ENCODE measurements at places on chromosomes 7 and 10.

DNA sequence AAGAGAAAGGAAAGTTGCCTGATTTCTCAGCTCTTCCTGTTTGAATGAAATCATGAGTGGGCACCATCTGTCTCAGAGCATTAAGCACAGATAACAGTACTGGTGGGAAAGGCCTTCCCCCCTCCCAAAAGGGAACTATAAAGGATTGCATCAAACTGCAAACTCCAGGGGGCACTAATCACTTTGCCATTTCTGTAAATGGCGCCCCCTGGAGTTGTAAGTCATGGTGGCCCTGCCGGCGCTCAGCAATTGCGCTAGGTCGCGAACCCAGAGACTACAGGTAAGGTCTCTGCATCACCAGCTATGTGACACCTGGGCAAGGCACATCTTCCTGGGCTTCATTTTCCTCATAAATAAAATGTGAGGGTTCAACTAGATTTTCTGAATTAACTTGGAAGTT lies 11.1 kb downstream of the LRRC4 start:
- DNase-seq: no peak

DNA sequence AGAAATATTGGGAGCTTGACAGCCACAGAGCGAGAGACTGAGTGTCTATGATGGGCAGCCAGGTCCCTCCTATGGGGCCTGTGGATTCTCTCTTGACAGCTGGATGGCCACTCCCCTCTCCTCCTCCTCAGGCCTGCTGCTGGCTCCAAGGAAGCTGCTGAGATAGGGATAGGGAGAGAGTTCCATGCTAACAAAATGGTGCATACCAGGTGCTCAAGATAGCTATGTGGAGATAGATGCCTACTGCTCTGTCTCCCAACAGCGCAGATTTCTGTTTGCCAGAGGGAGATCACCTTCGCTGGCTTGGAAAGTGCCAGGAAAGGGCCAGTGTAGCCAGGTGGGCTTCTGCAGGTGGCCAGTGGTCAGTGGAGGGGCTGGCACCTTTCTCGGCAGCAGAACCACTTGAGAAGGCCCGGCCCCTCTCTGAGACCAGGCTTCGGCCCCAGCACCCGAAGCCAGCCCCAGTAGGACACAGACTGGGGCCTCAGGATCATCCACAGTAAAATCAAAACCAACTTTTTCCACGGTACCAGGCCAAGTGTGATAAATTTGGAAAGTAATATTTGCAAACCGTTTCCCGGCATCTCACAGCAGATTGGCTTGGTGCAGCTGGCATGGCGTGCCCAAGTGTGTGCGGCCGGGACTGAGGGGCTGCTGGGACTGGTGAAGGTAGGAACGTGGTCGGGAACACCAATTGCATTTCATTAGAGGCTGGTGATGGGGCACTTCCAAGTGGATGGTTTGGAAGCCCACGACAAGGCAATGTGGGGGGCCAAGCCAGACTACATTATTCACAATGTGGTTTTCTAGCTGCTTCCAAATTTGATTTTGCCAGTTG lies 139.6 kb downstream of the PTPN20 start:
- DNase-seq: no peak

DNA sequence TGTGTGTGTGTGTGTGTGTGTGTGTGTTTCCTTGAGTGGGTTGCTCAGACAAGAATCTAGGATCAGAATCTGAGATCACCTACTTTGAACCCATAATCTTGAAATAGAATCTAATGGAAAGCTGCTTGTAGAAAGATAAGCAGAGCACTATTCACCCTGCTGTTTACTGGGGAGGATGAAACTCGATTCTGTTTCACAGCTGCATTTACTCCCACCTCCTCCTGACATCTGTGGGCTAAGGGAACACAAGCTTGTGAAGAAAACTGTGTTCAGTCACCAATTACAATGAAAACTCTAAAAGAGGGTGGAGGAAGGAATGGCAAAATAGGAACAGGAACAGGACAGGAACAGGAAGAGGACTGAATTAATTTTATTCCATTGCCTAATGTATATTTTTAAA lies 269.5 kb downstream of the TSPAN12 start:
- no peak for DNase-seq

GRCh38 chr7:83610649-83611304 lies 38.2 kb downstream of the SEMA3E start:
- DNase-seq: no peak

DNA sequence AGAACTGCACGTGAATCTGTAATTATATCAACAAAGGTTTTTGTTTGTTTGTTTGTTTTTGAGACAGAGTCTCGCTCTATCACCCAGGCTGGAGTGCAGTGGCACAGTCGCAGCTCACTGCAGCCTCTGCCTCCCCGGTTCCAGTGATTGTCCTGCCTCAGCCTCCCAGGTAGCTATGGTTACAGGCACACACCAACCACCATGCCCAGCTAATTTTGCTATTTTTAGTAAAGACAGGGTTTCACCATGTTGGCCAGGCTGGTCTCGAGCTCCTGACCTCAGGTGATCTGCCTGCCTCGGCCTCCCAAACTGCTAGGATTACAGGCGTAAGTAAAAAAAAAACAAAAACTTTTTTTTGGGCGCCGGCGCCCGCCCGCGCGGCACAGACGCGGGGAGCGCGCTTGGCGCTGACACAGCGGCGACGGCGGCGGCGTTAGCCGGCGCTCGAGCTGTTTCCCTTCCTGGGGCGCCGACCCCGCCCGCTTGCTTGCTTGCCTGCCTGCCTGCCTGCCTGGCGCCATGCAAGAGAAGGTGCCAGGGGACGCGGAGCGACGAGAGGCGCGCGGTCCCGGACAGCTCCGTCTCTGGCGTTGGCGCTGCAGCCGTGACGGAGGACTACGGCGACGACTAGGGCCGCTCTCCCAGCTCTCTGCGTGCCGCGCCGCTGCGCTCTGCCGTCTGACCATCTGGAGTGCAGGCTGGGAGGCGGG lies 171.4 kb upstream of the NUPR2 start:
- peak; percentile 39 for DNase-seq

DNA sequence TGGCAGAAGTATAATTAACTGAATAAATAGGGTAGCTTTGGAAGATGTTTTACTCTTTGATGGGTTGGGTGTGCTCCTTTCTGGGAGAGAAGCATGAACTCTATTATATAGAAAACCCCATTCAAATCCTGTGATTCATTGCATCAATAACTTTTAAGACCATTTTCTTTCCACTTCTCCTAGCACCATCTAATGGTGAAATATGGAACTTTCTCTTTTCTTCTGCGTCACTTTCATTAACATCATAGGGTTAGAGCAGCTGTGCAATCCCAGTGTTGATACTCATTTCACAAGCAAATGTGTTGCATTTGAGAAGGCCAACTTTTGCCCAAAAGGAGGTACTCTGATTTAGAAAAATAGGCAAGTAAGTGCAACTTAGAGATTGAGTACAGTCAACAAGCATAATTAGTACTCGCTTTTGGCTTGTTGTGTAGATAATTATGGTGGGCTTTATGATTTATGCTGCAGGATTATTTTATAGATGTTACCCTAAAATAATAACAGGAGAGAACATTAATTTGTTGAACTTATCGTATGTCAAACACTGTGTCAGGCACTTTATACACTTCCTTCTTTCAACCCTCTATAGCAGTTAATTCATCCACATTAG lies 92.9 kb downstream of the CPED1 start:
- DNase-seq: peak; percentile 72

GRCh38 chr10:123678376-123678775 lies 12.2 kb downstream of the GPR26 start:
- DNase-seq: no peak

GRCh38 chr10:66917104-66917503 lies 8.7 kb upstream of the LRRTM3 start:
- DNase-seq: no peak

DNA sequence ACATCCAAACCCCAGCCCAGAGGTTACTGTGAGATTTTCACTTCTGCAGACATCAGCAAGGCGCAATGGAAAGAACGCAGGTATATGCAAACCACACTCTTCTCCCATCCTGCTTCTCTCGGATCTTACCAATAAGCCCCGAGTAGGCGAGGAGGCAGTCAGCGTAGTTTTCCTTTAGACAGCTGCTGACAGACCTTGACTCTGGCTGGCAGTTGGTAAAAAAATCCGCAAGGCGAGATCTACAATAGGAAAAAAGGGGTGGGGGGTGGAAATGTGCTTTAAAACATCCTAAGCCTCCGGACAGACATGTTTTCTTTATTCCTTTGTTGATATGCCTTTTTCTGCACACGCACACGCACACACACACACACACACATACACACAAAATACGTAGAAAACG lies 176.5 kb downstream of the GFRA1 start:
- no peak for DNase-seq

- no peak for DNase-seq
Observed at GRCh38 chr7:107408349-107408748, 61.5 kb upstream of the GPR22 start.

DNA sequence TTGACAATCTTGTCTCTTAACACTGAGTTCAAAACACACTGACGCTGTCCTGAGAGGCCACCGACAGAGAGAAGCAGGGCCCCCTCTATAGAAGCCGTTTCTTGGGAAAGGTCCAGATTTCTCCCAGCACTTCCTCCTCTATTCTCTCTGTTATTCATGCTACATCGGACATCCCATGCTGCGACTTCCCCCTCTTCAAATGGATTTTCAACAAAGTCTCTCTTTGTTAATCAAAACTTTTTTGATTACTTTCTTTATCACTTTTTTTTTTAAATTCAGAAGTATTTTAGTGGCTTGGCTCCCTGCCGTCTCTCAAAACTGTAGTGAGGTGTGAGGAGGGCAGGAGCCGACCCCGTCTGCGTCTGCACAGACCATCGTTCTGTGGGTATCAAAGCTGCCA lies 298.9 kb upstream of the PITRM1 start:
- DNase-seq: no peak

DNA sequence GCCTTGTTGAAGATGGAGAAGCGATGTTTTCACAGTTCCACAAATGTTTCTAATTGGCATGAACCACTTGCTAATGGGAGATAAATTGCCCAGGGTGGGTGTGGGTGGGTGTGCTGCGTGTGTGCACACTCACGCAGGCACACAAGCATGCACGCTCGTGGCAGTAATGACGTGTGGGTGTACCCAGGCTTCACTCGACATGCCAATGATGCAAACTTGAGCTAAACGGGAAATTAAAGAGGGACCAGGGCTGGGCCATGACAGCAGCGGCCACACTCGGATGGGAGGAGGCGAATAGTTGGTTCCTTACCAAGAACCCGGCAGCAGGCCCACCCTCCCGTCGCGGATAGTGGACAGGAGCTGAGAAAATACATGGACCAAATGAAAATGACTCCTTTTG lies 159.9 kb downstream of the TRIL start:
- no peak for DNase-seq
